ENCODE measurements at places on chromosomes 12 and 14.

DNA sequence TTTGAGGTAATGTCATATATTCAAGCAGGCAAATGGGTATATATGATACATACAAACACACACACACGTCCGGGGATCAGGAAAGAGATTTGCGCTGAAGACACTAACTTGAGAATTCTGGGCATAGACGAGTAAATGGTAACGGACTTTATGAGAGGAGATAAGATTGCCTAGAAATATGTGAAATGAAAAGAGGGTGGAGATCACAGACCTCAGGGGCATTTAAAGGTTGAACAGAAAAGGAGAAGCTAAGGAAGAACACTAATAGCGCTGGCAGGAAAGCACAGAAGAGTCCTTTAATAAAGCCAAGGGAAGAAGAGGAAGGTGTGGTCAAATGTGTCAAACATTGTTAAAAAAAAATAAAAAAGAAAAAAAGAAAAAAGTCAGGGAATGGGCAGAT lies 13.1 kb downstream of the CRY1 start:
- DNase-seq, result no peak

DNA sequence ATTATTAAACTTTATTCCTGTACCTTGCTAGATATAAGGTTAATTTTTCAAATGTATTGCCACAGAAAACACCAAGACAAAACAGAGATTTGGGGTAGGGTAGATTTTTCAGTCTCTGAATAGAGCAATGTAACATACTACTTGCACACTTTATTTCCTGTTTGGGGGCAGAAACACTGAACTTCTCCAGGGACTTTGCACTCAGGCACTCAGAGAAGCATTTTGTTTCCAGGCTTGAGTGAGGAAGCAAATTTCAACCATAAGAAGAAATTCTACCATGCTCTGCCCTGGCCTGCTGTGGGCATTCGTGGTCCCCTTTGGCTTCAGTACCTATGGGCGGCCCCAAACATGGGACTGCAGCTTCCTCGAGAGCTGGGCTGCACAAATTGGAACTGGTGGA lies 399.1 kb downstream of the DAD1 start:
- no peak for DNase-seq

- DNase-seq, result no peak
Observed at GRCh38 chr14:96088481-96088880, 49.3 kb downstream of the C14orf132 start.

GRCh38 chr12:2682296-2683251 lies 112.2 kb upstream of the FKBP4 start:
- DNase-seq, result no peak

DNA sequence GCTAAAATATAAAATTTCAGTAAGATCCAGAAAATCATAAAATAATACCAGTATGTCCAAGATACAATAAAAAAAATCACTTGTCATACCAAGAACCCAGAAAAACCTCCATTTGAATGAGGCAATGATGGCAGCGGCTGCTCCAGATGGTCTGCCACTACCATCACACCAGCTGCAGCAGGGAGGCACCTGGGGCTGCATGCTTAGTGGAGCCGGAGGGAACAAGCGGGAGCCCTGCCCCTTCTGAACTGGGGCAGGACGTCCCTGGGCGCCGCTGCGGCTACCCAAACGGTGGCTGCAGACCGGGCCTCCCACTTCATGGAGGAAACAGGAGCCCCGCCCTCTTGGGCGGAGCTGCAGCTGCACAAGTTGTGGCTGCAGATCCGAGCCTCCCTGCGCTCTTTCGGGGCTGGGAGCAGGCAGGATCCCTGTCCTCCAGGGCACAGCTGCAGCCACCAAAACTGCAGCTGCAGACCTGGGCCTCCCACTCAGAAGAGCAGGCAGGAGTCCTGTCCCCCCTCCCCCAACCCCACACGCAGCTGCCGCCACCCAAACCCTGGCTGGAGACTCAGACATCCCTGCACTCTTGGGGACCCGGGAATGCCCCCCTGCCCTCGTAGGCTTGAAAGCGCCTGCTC lies 36.1 kb upstream of the OR5AU1 start:
- no peak for DNase-seq

DNA sequence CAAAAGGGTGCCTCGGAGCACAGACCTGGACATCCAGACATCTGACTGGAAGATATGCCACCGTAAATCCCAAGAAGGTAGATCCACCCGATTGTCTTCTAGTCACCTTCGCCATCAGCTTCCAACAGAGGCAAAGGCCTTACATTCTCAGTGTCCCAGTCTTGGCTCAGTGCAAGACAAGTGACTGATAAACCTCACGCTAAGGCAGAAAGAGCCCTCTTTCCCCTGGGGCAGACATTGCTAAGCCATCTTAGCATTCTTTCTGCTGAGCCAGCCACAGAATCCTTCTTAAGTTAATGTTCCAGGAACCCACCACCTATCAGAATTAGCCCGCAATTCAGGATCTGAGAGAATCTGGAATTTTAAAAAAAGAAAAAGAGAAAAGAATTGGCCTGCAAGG lies 4.3 kb upstream of the PLEKHG6 start:
- no peak for DNase-seq

GRCh38 chr14:76090616-76091391 lies 60.9 kb upstream of the GPATCH2L start:
- no peak for DNase-seq

GRCh38 chr14:81363746-81364378 lies 36.3 kb downstream of the STON2 start:
- DNase-seq, result no peak

- no peak for DNase-seq
Observed at GRCh38 chr12:25689996-25690501, 137.0 kb upstream of the LMNTD1 start.

DNA sequence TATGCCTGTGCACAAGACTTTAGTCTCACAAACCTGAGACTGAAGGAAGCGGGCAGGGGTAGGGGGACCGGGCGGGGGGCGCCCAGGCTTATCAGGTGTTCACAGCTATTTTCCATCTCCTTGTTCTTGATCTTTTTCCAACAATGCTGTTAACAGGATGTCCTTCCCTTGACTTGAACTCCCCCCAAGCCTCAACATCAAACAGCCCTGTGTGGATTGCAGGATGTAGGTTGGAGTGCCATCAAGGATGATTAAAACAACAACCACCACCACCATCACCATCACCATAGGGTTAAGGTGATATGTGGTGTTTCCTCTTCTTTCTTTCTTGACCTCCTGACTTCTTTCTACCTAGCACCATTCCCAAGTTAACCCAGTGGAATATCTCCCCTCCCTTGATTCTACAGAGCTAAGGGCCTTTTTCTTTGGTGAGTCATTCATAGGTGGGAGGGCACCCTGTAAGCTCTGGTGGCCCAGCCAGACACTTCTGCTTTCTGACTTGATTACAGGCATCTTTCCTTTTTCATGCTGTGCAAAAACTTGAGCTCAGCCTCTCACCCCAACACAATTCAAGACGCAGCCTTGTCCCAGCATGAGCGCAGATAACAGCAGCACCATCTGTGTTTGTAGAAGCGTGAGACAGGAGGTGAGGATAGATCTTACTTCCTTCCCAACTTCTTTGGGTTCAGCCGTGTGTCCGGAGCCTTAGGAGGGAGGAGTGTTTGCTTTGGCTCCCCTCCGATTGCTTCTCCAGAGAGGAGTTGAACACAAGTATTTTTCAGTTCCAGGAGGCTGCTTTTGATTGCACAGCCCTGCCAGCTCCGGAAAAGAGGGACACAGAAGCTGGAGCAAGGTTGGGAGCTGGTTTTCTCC lies 26.8 kb downstream of the FLVCR2 start:
- no peak for DNase-seq

DNA sequence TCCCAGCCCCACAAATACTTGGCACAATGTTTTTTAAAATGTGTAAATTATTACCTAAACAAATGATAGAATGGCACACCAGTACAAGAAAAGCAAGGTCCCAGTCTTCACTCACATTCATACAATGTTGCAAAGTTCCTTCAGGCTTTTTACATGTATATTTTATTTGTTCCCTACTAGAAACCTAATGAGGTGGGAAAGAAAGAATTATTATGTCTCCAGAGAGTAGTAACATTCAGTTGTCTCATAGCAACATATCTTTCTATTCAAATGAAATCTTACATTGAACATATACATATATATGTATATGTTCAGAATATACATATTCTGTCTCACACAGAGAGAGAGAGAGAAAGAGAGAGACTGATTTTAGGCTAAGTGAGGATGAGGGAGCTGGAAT lies 85.2 kb downstream of the PLCZ1 start:
- no peak for DNase-seq

- no peak for DNase-seq
Observed at GRCh38 chr12:107400686-107401447, 284.7 kb upstream of the PWP1 start.

- DNase-seq, result no peak
Observed at GRCh38 chr12:53258541-53259539, 9.3 kb upstream of the ESPL1 start.

GRCh38 chr12:41018010-41018409 lies 170.1 kb upstream of the PDZRN4 start:
- no peak for DNase-seq

DNA sequence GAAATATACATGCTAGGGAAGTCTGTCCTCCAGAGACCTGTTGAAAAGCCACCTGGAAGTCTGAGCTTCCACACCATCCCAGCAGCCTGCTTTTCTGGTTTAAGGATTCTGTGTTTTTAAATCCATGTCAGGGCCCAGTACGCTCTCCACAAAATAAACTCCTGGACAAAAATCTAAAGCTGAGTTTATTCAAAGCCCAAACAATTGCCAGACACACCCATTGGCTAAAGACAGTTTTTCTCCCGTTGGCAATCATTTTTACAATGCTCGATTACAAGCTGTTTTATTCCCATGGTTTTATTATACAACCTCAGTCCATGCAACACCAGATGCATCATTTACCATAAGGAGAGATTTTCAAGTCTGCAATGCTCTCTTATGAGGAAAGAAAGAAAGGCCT lies 94.5 kb downstream of the MYRFL start:
- no peak for DNase-seq

DNA sequence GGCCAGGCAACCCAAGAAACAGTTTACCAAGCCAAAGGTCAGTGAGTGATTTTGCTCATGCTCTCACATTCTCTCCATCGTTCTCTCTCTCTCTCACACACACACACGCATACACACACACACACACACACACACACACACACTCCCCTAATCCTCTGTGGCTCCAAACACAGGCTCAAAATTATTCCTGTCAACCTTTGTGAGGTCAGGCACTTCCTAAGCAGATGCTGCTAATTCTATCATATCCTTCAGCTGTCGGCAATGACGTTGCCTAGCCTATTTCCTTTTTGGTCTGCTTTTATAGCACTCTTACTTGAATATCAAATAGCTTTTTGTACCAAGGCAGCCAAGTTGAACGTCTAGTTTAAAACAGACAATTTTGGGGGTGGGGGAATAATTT lies 98.9 kb upstream of the EGLN3 start:
- DNase-seq, result no peak

GRCh38 chr14:59130462-59130861 lies 58.0 kb upstream of the DAAM1 start:
- DNase-seq, result no peak

- no peak for DNase-seq
Observed at GRCh38 chr12:75964150-75964549, 67.4 kb downstream of the PHLDA1 start.

- DNase-seq, result no peak
Observed at GRCh38 chr12:111390910-111391309, 14.8 kb upstream of the SH2B3 start.

GRCh38 chr14:78142998-78143397 lies 27.2 kb upstream of the NRXN3 start:
- no peak for DNase-seq

- no peak for DNase-seq
Observed at GRCh38 chr14:91327250-91327595, 82.7 kb upstream of the GPR68 start.

DNA sequence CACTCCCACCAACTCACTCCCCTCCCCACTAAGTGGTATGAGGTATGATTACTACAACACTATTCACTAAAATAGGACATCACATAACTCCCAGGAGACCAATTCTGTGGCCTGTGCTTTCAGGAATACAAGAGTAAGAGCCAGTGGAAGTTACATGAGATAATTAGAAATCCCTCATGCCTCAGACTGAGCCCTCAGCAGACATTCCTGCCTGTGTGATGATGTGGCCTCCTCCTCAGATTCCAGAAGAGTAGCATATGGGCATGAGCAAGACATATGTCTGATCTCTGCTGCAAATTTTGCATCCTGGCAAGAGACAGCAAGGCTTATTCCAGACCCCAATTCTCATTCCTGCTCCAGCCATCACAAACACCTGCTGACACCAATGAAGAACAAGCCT lies 46.0 kb upstream of the BMP4 start:
- no peak for DNase-seq

DNA sequence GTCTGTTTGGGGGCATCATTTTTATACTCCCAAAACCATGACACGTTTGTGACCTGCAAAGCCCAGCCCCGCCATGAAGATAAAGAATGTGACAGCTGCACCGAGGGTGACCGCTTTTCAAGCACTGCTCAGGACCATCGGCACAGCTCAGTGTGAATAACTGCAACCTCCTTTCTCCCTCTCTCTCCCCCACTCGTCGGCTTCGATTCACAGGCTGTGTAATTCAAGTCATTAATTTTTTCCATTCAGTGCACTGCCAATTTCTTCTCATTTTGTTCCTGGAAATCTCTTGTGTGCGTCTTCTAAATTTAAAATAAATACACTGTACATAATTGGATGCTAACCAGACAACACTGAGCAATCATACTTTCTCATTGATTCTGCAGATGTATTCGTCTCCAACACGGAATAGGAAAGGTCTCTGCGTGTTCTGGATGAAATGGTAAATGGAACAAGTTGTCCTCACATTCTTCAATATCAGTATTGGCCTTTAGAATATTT lies 260.8 kb downstream of the TTC8 start:
- DNase-seq, result no peak

- no peak for DNase-seq
Observed at GRCh38 chr14:95359994-95360826, 40.5 kb upstream of the CLMN start.

GRCh38 chr14:52840877-52841276 lies 49.5 kb upstream of the GNPNAT1 start:
- no peak for DNase-seq

GRCh38 chr12:94326727-94327126 lies 132.9 kb downstream of the CEP83 start:
- no peak for DNase-seq

DNA sequence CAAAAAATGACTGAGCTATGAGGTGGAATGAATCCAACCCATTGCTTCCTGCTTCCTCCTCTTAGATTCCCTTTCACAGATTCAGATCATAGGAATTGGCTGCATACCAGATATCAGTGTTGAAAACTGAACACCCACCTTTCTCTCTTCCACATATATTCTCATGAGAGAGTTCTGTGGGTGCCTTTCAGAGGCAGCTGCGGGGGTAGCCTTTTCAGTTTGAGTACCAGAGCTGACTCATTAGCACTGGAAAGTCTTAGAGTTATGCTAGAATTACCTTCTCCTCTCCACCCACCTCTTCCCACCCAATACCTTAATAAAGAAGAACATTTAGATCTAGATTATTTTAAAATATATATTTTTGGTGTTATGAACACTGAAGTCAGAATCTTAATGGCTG lies 495.4 kb upstream of the SEL1L start:
- no peak for DNase-seq

GRCh38 chr12:3647504-3647903 lies 105.4 kb downstream of the CRACR2A start:
- no peak for DNase-seq

Data from stimulated activated CD8-positive, alpha-beta memory T cell treated with anti-CD3 and anti-CD28 coated beads, Interleukin-4, amount 100 ng/mL, for 1 hour (primary cell).